Ecto neural progenitor cell (in vitro differentiated cells): ENCODE measurements at places on chromosomes 13 and 19.

GRCh38 chr13:23949736-23950135 lies 52.4 kb upstream of the C1QTNF9B start:
- no peak for DNase-seq

DNA sequence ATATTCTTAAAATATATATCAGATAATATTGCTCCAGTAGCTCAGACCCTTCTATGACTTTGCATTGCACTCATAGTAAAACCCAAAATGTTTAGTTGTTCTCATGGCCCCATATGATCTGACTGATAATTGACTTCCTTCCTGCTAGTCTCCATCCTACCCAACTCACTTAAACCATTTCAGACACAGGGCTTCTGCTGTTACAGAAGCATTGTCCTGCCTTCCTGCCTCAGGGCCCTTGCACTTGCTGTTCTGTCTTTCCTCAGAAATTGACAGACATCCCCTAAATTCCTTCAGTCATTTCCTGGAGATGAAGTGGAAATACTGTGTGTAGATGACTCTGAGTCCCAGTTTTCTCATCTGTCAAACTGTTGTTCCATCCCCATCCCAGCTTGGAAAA lies 19.7 kb downstream of the FBXL12 start:
- DNase-seq = no peak

GRCh38 chr13:113650731-113651148 lies 7.3 kb downstream of the ATP4B start:
- DNase-seq = no peak

- DNase-seq = no peak
Measured at GRCh38 chr19:23516266-23516665, 121.0 kb upstream of the ZNF91 start.

DNA sequence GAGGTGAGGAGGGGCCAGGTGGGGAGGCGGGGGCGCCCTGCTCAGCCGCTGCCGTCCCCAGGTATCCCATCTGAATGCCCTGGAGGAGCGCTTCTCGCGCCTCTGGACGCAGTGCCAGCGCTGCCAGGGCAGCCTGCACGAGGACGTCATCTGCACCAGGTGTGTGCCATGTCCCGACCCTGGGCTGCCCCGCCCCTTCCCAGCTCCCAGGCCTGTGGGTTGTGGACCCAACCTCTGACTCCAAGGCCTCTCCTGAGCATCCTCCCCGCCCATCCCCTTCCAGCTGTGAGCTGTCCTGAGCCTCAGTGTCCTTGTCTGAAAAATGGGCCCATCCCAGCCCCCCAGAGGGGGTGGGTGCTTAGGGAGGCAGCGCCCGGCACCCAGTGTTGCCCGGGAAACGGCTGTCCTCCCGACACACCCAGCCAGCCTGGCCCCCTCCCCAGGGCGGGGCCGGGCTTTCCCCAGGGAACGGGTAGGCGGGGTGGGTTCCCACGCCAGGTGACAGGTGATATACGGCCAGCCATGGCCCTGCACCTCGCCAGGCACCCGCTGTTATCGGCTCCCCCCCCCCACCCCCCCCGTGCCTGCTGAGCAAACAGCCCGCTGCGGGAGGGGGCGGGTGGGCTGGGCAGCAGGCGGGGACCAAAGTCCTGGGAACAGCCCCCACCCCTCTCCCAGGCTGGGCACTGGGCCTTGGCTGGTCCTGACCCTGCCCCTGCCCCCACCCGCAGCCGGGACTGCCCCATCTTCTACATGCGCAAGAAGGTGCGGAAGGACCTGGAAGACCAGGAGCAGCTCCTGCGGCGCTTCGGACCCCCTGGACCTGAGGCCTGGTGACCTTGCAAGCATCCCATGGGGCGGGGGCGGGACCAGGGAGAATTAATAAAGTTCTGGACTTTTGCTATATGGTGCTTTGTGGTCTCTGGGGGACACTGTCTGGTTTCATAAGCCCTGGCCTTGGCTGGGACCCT lies 1.3 kb upstream of the SPIB start:
- DNase-seq = no peak

DNA sequence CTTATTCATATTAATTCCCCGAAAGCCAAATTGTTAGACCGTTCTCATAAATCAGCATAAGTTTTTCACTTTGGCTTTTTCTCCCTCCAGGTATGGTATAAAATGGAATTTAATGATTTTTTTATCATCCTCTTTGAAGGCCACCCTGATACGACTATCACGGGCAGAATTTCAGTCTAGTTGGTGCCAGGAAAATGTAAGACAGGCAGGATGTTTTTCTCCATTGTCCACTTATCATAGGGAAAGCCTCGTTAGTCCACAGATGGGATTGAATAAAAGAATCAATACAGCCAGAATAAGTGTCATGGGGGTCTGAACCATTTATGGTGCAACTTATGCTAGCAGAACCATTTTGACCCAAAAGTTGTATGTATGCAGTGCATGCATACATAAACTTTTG lies 566.0 kb upstream of the ARGLU1 start:
- no peak for DNase-seq

GRCh38 chr13:31761951-31762350 lies 22.6 kb downstream of the RXFP2 start:
- DNase-seq = no peak

DNA sequence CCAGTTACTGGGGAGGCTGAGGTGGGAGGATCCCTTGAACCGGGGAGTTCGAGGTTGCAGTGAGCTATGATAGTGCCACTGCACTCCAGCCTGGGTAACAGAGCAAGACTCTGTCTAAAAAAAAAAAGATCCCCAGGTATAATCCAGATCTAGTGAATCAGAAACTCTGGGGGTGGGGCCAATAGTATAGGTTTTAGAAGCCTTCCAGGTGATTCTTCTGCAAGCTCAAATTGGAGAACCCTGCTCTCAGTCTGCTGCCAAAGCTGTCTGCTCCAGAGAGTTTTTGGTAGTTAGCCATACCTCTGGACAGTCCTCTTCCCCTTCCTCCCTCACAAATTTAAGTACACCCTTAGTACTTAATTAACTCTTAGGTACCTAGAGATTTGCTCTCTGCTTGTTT lies 28.0 kb downstream of the SERP2 start:
- DNase-seq = no peak

DNA sequence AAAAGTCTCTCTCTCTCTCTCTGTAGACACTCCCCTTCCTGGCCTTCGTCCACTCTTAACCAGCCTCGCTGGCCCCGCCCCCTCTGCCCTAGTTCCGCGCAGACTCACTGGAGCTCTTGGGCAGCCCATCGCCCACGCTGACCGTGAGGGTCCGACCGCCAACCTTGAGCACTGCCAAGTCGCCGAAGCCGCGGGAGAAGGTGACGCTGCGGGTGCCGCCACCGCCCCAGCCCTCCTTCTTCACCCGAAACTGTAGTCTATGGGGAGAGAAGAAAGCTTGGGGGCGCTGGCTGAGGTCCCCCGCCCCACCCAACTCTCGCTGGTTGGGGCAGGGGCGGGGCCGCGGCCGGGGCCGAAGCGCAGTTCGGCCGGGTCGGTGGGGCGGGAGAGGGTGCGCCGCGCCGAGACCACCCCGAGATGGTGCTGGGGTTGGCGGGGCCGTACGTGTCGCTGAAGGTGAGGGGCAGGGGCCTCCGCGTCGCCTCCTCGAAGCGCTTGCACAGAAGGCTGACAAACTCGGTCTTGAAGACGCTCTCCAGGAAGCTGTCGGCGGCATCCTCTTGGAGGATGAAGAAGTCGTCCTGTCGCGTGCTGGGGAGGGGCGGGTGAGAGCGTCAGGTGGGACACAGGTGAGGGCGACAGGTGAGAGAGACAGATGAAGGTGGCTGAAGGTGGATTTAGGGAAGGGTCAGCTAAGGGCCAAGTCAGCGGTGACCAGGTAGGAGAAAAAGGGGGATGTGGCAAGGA lies 12.6 kb upstream of the ZNF414 start:
- DNase-seq = peak; percentile 95

- no peak for DNase-seq
Measured at GRCh38 chr13:82259284-82259683, 1623.0 kb downstream of the SLITRK1 start.

GRCh38 chr13:50014386-50014785 lies 858 bp upstream of the KCNRG start:
- DNase-seq = no peak

DNA sequence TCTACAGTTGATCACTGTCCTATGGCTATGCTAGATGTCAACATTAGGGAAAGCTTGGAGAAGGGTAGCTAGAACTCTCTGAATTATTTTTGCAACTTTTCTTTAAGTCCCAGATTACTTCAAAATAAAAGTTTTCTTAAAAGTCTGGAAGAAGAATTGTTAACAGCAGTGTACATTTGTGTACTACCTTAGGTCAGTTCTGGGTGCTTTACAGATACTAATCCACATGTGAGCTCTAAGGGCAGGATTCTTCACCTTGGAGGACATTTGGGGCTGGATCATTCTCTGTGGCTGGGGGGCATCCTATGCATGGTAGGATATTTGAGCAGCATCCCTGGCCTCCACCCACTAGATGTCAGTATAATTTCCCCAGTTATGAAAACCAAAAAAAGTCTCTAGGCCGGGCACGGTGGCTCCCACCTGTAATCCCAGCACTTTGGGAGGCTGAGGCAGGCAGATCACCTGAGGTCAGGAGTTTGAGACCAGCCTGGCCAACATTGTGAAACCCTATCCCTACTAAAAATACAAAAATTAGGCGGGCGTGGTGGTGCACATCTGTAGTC lies 2.8 kb downstream of the BRME1 start:
- DNase-seq = no peak

DNA sequence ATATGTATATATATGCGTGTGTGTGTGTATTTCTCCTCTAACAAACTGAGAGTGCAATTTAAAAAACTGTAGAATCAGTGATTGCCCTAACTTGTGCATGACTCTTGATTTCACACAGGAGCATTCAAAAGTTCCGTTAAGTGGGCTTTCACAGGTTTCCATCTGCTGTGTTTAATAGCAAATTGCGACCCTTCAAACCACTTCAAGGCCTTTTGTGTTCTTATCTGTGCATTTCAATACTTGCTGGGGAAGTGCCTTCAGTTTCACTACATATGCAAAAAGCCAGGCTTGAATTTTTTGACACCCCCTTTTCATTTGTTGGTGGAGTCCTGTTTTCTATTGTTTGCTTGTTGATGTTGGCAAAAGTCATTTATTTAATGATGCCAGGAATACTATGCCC lies 158.0 kb downstream of the TM9SF2 start:
- DNase-seq = peak; percentile 29

GRCh38 chr13:53068585-53069520 lies 40.2 kb downstream of the OLFM4 start:
- peak; percentile 60 for DNase-seq

GRCh38 chr19:18698321-18699167 lies 15.1 kb downstream of the CRTC1 start:
- DNase-seq = no peak

DNA sequence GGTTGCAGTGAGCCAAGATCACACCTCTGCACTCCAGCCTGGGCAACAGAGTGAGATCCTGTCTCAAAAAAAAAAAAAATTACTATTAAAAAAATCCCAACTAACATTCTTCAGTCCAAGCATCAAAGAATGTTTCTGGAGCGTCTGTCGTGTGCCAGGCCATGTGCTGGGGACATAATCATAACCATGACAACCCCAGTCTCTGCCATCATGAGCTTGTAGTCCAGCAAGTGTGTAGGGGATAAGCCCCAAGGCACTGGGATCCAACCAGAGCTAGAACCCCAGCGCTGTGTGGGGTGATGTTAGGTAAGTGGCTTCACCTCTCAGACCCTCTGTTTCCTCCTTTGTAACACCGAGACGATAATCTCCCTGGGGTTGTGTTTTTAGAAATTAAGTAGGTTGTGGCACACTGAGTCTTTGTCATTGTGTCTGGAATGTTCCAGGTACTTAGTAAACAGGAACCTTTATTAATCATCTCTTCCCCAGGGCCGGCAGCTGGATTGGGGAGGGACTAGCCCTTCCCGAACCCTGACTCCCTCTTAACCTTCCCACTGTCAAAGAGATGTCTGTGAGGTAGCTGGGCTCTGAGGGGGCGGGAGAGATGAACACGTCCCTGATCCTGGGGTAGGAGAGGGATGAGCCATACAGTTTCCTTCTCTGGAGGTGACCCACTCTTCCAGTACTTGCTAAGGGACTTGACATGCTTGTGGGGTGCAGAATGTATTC lies 5.2 kb downstream of the ITPKC start:
- DNase-seq = no peak

- DNase-seq = no peak
Measured at GRCh38 chr19:18723871-18724377, 40.4 kb downstream of the CRTC1 start.

- no peak for DNase-seq
Measured at GRCh38 chr13:39599842-39600241, 3.2 kb downstream of the LHFPL6 start.

- DNase-seq = no peak
Measured at GRCh38 chr13:38647312-38647711, 39.6 kb upstream of the FREM2 start.

DNA sequence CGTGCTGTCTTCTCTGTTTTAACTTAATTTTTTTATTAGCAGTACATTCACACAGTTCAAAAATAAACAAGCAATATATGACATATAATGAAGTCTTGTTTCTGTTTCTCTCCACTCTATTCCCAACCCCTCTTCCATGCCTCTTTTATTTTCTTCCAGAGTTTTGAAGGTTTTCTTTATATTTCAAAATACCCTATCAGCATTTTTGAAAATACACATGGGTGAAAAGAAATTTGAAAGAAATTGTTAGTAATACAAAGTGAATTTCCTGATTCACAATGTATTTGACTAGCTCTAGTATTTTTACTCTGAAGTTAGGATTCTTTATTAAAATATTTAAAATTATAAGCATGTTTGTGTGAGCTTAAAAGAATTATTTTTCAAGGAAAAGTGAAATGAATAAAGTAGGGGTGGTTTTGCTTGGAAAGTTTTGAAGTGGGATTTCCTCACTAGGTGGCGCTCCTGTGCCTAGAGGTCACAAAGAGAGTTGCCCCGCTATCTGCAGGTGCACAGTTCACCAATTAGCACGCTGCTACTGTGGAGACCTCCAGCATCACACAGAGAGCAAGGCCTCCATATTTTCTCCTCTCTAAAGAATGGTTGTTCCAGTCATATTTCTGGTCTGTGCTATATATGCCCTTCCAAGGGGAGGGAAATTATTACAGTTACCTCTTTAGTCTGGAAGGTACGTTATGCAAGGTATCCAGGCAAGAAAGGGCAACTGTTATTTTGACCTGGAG lies 37.6 kb downstream of the SOX21 start:
- DNase-seq = peak; percentile 71

DNA sequence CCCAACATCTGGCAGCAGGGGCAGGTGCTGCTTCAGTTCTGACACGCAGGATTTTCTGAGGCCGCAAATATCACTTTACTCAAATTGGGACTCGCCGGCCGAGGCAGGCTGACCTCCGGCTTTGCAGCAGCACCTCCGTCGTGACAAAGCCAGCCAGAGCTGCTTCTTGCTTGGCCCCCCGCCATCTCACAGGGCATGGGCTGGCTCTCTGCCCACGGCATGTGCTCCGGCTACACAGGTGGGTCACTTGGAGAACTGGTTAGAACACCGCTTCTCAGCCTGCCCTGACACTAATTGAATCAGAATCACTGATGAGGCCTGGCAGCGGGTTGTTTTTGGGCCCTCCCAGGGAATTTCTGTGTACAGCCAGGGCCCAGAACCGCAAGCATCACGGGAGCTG lies 112.3 kb downstream of the SLC7A1 start:
- no peak for DNase-seq
